ENCODE measurements at places on chromosomes 3 and 15.

GRCh38 chr3:154926721-154927120 is 153.4 kb upstream of the MME start:
- DNase-seq, result no peak

GRCh38 chr3:72888546-72889309 is 882 bp downstream of the GXYLT2 start:
- DNase-seq, result no peak

DNA sequence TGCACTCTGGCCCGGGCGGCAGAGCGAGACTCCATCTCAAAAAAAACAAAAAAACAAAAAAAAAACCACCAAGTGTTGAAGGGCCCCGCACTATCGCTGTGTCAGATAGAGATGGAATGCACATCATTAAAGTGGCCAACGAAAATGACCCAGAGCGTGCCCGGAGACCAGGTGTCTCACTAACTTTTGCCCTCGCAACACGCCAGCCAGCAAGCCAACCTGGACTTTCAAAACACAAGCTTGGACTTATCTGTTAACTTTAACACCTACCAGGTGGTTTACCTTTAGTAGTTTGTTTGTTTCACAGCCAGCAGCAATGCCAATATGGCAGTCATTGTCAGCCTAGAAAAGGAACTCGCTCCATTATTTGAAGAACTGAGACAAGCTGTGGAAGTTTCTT is 28.6 kb downstream of the FAM174B start:
- DNase-seq, result no peak

GRCh38 chr3:59797533-59797932 is 747.7 kb upstream of the CFAP20DC start:
- no peak for DNase-seq

- no peak for DNase-seq
Measured at GRCh38 chr15:60592371-60593169, 113.6 kb upstream of the ICE2 start.

DNA sequence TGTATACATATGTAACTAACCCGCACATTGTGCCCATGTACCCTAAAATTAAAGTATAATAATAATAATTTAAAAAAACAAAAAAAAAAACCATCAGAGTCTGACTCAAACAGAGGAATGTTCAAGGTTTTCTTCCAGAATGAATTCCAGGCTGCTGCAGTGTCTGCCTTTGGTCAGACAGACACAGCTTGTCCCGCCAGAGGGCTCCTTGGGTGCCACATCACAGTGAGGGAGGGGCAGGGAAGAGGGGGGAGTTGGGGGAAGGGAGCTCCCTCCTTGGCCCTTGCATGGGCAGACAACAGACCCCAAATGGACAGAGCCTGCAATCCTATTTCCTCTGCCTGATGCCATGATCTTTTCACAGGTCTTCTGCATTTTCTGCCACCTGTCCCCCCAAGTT is 36.5 kb downstream of the ITGB5 start:
- no peak for DNase-seq

- DNase-seq, result no peak
Measured at GRCh38 chr15:64288999-64289398, 67.0 kb downstream of the CSNK1G1 start.

GRCh38 chr3:181915551-181915950 is 203.8 kb downstream of the SOX2 start:
- no peak for DNase-seq

DNA sequence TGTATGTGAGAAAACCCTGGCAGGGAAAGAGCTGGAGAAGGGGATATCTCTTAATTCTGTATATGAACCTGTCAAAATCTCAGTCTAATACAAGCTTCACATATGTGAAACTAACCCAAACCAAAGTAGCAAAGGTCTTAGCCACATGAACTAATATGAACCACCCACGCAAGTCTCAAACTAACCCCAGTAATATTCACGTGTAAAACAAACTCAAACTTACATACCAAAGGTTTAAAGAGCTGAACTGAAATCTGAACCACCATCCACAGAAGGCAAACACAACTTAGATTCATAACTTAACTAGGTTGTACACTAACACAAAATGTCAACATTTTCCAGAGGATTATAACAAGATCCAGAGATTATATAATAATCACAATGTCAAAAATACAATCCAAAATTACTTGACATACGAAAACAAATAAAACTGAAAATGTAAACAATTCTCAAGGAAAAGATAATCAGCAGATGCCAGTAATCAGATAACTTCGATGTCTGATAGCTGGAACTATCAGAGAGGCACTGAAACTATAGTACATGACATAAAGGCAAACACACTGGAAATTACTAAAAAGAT is 64.1 kb downstream of the VPS13C start:
- DNase-seq, result no peak

DNA sequence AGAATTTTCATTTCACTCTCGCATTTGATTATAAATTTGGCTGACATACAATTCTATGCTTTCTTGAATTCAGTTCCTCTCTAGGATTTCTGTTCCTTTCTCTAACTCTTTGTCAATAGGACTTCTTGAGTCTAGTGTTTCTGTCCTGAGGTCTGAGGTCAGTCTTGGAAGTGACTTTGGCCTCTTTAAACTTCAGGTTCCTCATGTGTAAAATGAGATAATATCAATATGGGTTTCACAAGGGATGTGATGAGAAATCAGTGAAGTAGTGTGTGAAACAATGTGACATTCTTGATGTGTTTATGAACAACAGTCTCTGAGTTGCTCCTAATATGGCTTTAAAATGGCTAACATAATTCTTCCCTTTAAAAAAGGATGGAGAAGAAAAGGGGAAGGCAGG is 92.2 kb downstream of the SV2B start:
- DNase-seq, result no peak

GRCh38 chr3:50260027-50260941 is 8.7 kb upstream of the SEMA3B start:
- DNase-seq, result peak; percentile 79

DNA sequence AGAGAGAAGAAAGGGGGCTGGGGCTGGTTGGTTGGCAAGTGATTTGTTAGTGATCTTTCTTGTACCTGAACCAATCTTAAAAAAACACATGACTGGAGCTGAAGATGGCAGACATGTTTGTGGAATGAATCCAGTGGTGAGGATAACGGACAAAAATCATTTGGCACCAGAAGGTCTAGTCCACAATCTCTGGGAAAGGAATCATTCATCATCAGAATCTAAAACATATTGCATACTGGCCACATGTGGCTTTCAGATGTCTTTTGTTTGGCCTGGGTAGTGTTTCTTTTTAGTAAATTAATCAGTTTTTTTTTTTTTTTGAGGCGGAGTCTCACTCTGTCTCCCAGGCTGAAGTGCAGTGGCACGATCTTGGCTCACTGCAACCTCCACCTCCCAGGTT is 5.0 kb downstream of the NEK11 start:
- DNase-seq, result peak; percentile 41

- no peak for DNase-seq
Measured at GRCh38 chr3:186259612-186260383, 102.2 kb downstream of the DGKG start.

DNA sequence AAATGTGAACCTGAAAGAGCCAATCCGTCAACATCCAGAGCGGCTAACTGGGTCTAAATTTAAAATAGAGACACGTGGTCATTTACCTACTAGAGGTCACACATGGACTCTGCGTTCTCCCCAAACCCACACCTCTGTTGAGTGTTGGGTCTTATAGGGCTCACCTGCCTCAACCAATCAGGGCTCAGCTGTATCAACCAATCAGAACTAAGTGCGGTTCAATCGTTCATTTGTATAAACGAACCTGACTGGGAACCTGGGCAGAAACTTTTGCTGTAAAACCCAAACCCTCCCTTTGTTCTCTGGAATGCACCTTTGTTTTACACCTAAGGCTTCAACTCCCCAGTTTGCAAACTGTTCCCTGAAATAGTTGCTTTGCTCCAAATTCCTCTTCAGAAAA is 8.9 kb downstream of the DNAAF4 start:
- DNase-seq, result no peak

- DNase-seq, result no peak
Measured at GRCh38 chr3:12830785-12831156, 10.6 kb downstream of the RPL32 start.

DNA sequence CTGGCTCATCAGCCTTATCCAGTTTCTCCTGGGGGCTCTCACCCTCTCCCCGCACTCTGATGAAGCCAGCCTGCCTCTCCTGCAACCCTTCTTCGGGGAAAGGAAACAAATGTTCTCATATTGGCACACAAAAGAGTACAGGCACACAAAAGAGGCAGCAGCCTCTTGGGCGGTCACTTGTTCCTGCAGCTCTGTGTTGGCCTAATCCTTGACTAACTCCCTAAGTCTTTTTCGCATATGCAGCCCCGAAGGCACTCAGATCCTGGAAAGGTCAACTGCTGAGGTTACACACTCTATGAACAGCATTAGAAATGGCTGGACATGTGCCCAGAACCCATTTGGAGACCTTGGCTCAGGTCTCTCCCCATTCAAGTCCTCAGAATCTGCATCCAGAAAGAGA is 7.4 kb upstream of the CAMP start:
- DNase-seq, result no peak

- no peak for DNase-seq
Measured at GRCh38 chr3:83122774-83123350, 1361.4 kb upstream of the GBE1 start.

GRCh38 chr3:58728723-58729122 is 62.1 kb upstream of the FAM3D start:
- no peak for DNase-seq

GRCh38 chr3:10173926-10174435 is 9.3 kb downstream of the IRAK2 start:
- DNase-seq, result peak; percentile 90

- DNase-seq, result no peak
Measured at GRCh38 chr3:31908391-31909097, 72.5 kb downstream of the OSBPL10 start.

DNA sequence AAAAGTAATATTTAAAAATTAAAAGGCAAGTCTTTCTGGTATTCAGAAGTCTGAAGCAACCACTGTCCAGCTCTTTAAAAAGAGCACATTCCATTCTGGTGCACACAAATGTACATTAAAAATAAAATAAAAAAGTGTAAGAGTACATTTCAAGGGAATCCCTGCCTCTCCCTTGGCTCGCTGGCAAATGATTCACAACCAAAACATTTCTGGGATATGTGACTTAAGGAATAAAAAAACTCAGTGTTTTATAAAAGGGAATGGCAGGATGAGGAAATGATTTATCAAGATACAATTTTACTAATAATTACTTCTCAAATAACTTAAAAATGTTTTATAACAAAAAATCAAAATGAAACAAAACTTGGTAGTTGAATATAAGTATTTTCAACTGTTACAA is 23.8 kb upstream of the ANXA2 start:
- DNase-seq, result no peak

- no peak for DNase-seq
Measured at GRCh38 chr15:48437178-48437577, 105.9 kb downstream of the DUT start.

DNA sequence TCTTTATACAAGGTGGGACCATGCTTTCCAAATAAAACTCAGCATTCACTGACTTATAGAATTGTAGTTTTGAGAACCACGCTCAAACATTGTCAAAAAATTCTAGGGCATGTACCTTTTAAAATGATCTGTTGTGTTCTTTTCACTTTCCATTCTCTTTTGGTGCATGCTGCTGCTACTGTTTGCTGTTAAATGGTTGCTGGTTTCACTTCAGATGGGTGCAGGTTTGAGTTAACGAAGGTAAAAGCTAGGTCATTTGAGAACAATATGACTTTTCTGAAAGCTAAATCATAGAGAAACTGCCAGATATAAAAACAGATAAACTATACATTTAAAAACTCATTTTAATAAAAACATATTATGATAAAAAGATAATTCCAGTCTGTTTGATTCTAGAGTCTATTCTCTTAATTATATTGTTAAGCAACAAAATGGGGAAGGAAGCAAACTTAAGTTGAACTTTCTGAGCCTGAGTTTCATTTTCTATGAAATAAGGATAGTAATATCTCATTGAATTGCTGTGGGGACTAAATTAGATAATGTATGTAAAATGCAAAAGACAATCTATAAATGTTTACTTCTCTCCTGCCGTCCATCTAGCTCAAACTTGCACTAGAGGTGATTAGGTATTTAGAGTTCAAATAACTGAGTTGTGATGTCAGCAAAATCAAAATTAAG is 82.4 kb downstream of the OXSM start:
- DNase-seq, result no peak

- DNase-seq, result no peak
Measured at GRCh38 chr15:52254391-52254790, 41.2 kb downstream of the MYO5C start.

DNA sequence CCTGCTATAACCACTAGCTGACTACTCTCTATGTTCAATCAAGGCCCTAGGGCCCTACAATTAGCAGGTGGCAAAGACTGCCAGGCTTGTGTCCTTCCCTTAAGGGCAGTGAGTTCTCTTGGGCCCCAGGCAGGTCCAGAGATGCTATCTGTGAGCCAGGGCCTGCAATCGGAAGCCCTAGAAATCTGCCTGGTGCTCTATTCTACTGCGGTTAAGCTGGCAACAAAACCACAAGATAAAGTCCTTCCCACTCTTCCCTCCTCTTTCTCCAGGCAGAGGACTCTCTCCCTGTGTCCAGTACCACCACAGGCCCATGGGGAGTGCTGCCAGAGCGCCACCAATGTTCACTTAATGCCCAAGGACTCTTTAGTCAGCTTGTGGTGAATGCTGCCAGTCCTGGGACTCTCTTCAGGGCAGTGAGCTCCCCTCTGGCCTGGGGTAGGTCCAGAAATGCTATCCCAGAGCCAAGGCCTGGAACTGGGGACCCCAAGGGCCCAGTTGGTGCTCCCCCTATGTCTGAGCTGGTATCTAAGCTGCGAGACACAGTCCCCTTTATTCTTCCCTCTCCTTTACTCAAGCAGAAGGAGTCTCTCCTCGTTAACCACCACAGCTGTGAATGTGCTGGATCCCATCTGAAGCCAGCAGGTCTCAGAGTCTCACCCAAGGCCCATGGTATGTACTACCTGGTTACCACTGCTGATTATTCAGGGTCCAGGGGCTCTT is 34.7 kb downstream of the XXYLT1 start:
- no peak for DNase-seq

GRCh38 chr15:56960116-56960515 is 41.7 kb downstream of the TCF12 start:
- no peak for DNase-seq

DNA sequence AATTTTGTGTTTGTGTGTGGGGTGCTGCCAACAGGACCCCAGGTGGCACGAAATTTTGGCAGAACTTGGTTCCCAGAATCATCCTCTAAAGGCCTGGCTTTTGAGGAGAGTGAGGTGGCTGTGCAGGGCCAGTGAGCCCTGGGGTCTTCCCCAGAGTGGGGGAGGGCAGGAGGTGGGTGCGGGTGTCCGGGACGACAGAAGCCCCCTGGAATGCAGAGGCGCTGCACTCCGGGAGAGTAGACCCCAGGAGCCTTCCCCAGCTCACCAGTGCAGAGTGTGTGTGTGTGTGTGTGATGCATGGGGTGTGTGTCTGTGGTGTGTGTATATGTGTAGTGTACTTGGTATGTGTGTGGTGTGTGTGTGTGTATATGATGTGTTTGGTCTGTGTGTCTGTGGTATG is 44.4 kb upstream of the SEC13 start:
- DNase-seq, result no peak

DNA sequence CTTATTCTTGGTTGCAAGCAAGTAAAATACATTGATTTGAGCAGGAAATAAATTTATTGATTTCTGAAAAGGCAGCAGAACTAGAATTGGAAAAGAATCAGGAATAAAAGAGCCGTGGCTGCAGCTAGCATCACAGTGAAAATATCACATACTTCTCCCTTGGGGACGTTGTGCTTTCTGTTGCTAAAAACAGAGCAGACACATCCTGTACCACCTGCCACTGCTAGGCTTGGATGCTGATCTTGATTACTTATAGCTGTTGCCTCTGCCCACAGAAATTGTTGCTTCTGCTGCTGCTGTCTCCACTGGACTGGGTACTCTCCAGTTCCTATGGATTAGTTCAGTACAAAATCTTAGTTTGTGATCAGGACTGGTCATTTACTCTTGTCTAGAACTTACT is 283.8 kb downstream of the C3orf38 start:
- no peak for DNase-seq

Data from GM04504 (cell line).